ENCODE measurements at places on chromosomes 7 and 10.
A peak's percentile ranks its signal among the peaks of the same experiment; 100 is the strongest.

- peak; percentile 63 for DNase-seq
Measured at GRCh38 chr7:54260941-54261371, 281.2 kb upstream of the VSTM2A start.

GRCh38 chr10:33010132-33011037, 52.4 kb upstream of the ITGB1 start:
- peak; percentile 62 for DNase-seq

DNA sequence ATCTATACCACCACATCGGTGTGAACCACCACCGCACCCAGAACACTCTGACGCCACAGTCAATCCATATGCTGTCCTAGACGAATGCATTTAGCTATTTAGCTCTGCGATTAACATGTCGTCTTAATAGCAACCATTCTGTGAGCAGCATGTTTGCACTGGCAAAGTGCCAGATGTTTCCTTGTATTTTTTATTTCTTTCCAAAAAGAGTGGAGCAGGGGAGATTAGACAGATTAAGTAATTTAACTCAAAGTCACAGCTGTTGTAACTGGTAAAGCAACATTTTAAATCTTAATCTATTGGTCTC, 57.0 kb upstream of the ARL4A start:
- no peak for DNase-seq

DNA sequence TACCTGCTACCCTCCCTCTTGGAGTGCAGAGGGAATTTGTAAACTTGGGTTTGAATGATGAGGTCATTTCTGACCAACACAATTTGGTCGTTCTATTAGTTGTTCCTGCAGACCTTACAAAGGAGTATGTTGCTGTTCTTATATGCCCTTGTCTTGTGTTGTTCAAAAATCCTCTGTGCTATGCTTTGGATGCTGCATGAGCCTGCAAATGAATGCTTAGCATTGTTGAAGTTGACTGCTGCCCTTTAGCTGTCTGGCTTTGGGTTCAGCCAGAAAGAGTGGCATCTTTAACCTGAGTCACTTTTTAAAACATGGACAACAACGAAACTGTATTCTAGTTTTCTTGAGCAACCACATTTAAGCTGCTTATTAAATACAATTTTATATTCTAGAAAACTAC, 80.3 kb downstream of the SND1 start:
- no peak for DNase-seq

DNA sequence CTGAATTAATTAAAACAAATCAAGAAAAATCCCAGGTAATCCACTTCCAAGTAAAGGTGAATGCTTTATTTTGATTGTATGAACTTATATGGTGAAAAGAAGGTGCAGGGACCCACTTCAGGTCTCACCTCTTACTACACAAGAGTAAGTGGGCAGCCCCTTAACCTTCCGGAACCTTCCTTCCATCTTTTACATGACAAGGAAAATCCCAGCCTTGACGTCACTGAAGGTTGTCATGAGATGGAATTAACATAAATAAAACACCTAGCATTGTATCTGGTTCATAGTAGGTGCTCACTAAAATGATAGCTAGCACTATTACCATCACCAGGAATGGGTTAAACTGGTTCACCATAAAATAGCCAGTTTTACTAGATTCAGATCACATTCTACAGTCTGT, 119.5 kb downstream of the ICA1 start:
- no peak for DNase-seq

Measured in kidney epithelial cell (primary cell).